ENCODE measurements at places on chromosomes 6 and 20. TPM values are rescaled to one million over a fixed set of nuclear protein-coding genes. Genes with fewer than 3 reads are reported as not detected.

The PLEKHG1 gene
- 104 TPM for total RNA-seq

DNA sequence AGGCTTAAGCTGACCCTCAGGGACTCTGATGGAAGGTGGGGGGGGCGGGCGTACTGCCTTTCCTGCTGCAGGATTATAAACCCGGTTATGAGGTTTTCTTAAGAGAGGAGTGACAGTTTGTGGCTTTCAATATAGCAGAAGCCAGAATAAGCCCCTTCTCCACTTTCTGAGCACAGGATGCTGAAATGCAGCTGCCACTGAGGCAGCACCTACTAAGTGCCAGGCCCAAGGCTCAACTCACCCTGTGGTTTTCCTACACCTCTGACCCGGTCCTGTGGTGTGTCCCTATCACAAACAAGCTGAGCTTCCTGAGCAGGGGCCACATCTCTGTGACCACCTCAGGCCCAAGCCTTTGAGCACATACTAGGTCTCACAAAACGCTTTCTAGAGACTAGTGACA lies 59.6 kb upstream of the NFATC2 start:
- DNase-seq, result no peak

DNA sequence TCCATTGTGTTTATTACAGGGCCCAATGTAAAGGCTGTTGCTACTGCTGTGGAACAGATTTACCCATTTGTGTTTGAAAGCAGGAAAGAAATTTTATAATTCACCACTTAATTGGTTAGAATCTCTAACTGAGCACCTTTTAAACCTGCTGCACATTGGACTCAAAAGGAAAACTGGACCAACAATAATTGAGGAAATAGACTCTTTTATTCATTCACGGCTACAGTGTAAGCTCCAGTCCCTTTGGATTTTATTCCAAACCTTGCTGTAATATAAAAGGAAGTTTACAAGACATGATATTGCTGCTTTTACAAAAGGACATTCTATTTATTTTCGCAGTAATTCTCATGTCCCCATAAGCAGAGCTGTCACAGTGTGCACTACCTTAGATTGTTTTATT lies 33.9 kb downstream of the TBPL1 start:
- no peak for DNase-seq

- no peak for DNase-seq
Observed at GRCh38 chr6:111105578-111105977, 18.3 kb downstream of the SLC16A10 start.

DNA sequence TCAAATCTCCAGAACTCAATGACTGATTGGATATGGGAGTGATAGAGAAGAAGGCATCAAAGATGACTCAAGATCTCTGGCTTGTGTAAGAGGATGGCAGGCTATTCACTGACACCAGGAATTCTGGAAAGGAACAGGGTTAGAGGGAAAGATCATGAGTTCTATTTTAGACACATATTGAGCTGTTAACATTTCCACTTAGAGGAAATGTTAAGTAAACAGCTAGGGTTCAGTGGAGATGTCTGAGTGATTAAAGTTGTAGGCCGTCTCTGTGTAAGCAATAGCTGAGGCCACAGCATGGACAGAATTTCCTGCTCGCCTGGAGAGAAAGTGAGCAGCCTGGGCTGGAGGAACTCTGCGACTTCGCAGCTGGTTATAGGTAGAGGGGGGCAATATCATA lies 21.0 kb downstream of the ZC3H12D start:
- DNase-seq, result no peak

DNA sequence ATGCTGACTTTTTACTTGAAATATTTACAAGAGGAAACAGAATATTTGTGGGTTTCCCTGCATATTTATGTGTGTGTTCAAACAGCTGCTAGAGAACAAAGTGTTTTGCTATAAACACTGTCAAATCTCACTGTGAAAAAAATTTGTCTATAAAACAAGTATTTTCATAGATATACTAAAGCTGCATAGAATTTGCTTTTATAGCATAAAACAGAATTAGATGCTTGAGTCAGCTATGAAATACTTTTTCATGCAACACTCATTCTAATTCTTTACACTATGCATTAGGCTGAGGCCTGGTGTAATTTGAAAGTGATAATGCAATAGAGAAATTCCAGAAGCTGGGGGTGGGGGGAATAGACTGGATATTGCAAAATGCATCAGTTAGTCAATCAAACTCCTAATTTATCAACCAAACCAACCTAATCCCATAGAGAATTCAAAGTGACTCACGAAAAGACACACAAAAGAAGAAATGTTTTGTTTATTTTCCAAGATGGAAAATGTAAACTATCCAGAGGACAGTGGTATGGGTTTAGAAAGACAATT lies 148.2 kb downstream of the LAMA2 start:
- no peak for DNase-seq

DNA sequence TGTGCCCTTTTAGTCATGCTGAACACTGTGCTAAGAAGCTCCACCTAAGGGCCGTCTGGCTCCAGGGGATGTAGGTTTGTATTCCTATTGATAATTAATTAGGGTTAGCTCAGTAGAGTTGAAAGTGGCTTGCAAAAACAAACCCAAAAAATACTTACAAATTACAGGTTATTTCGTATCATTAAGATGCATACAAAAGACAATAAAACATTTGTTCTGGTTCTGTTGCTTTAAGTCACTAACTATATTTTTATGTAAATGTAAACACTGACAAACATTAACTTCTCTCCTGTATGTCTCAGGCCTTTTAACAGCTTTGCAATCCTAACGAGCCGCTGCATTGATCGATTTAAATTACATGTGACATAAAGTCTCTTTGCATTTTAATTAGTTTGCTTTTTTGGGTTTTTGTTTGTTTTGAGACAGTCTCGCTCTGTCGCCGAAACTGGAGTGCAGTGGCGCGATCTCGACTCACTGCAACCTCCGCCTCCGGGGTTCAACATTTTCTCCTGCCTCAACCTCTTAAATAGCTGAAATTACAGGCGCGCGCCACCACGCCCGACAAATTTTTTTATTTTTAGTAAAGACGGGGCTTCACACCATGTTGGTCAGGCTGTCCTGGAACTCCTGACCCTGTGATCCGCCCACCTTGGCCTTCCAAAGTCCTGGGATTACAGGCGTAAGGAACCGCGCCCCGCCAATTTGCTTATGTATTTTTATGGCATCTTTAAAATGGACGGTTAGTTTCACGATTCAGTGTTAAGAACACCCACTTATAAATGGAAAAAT lies 110.9 kb downstream of the HFE start:
- DNase-seq, result no peak

The CCDC170 gene
- 0.10 TPM for total RNA-seq

GRCh38 chr20:14444106-14444505 lies 106.7 kb upstream of the FLRT3 start:
- DNase-seq, result no peak

GRCh38 chr20:44641325-44641724 lies 10.2 kb downstream of the ADA start:
- DNase-seq, result no peak

The MCHR2 gene
- not detected for total RNA-seq

The PCED1A gene
- 22.7 TPM for total RNA-seq

The ACAT2 gene
- total RNA-seq, result 19.4 TPM

DNA sequence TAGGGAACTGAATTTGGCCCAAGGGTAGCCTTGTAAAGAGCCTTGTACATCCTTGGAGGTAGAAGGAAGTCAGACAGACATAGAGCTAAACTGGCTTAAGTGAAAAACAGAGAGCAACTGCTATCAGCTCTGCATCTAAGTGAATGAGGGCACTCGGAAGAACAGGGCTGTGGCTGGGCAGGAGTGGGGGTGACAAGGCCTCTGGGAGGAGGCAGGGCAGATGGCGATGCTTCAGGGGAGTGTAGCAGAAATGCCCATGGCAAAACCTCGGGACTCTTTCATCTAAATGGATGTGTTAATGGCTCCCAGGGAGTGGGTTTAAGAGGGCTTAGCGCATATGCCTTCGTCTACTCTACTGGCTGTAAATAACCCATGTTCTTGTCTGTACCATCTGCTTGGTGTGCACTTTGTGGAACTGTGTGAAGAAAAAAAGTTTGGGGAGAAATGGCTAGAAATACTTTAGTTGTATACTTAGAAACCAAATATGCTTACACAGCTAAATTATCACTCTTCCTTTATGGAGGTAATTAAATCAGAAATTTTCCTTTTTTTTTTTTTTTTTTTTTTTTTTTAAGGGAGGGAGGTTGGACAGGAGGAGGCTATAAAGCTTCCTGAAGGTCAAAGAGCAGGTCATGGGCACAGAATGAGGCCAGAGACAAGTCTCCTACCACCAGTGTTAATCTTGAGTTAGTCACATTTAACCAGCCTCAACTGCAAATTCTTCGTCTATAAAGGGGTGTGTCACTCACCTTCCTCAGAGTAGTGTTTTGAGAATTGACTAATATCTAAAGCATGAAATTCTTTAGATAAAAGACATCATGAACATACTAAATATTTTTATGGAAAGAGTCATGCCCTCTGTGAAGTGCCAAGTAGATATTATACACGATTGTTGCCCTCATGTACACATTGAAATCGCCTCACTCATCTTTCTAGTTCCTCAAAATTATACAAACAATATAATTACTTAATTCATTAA lies 60.9 kb downstream of the FYN start:
- DNase-seq, result no peak

The NR2E1 gene
- not detected for total RNA-seq

The ZC2HC1B gene
- total RNA-seq, result not detected

GRCh38 chr6:90110971-90111370 lies 185.7 kb downstream of the BACH2 start:
- DNase-seq, result no peak

GRCh38 chr6:88539295-88539764 lies 373.2 kb upstream of the CNR1 start:
- no peak for DNase-seq

GRCh38 chr6:20841806-20842205 lies 307.5 kb downstream of the CDKAL1 start:
- DNase-seq, result no peak

The GSTA3 gene
- total RNA-seq, result not detected

The ATP6V1G2 gene
- 0.18 TPM for total RNA-seq

DNA sequence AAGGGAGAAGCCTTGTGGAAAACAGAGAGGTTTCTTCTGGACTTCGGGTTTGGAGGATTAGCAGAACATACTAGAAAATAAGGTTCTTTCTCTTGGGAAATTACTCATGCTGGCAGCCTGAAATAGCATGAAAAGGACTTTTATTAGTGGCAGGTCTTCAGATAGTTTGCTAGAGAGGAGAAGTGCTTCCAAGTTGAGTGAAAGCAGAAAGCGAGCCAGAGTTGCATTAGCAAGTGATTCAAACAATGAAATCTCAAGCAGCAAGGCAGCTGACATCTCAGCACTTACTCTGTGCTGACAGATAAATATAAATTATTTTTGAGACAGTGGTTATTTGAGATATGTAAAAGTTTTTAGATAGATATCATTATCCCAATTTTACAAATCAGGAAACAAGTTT lies 91.9 kb downstream of the PLCB4 start:
- DNase-seq, result no peak

DNA sequence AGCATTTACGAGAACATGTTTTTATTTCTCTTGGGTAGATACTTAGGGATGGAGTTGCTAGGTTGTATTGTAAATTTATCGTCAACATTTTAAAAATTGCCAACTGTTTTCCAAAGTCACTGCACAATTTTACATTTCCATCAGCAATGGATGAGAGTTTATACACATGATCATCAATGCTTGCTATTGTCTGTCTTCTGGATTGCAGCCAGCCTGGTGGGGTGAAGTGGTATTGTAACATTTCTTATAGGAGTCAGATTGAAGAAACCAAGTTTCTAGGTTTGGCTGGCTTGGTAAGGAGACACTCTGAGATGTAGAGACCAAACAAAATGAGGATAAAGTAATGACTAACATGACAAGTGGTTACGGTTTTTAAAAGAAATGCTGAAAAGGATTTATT lies 57.1 kb upstream of the HDDC2 start:
- DNase-seq, result no peak

The EDN1 gene
- total RNA-seq, result 376 TPM

- DNase-seq, result no peak
Observed at GRCh38 chr20:9109566-9109965, 40.7 kb downstream of the PLCB4 start.

The NKX2-4 gene
- not detected for total RNA-seq
